Hematopoietic multipotent progenitor cell treated with erythropoietin and hydrocortisone succinate and interleukin-3 and kit ligand, for 4 days (in vitro differentiated cells): ENCODE measurements at places on chromosomes 13 and 19.
A peak's percentile ranks its signal among the peaks of the same experiment; 100 is the strongest.

DNA sequence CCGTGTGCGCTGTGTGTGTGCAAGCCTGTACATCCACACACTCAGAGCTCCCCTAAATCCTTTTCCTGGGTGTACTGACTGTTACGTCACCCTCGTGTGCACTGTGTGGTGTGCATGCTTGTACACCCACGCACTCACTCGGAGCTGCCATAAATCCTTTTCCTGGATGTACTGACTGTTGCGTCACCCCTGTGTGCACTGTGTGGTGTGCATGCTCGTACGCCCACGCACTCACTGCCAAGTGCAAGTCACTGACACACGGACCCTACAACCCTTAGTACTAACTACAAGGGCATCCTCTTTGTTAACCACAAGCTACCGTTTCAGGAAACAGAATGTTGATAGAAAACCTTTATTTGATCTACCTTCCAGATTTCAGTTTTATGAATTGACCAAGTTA lies 983.4 kb downstream of the EFNB2 start:
- DNase-seq: peak; percentile 10

DNA sequence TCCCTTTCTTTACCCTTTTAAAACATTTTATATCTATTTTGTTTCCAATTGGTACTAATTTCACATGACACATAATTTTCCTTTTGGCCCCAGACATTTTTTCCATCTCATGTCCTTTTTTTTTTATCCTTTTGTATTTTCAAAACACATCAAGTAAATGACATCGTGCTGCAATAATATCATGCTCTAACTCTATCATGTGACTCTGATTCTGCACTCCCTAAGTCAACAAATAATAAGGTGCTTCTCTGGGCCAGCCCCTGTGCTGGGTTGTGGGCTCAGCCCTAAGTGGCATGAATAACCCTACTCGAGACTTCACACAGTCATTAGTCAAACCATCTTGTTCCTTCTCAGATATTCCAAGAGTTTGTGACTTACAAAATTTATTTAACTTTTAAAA lies 21.7 kb downstream of the NALCN start:
- DNase-seq: no peak

- DNase-seq: no peak
Observed at GRCh38 chr19:13055213-13056051, 47.2 kb downstream of the LYL1 start.

DNA sequence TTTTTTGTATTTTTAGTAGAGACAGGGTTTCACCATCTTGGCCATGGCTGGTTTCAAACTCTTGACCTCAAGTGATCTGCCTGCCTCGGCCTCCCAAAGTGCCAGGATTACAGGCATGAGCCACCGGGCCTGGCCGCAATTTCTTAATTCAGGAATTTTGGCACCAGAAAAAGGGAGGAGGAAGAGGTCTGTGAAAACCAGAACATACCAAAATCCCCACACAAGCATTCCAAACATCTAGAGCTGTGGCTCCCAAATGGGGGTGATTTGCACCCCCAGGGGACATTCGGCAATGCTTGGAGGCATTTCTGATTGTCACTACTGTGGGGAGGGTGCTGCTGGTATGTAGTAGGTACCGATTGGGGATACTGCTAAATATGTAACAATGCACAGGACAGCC lies 40.2 kb upstream of the ABCC4 start:
- DNase-seq: no peak

- DNase-seq: no peak
Observed at GRCh38 chr19:1505012-1505411, 7.8 kb downstream of the ADAMTSL5 start.

DNA sequence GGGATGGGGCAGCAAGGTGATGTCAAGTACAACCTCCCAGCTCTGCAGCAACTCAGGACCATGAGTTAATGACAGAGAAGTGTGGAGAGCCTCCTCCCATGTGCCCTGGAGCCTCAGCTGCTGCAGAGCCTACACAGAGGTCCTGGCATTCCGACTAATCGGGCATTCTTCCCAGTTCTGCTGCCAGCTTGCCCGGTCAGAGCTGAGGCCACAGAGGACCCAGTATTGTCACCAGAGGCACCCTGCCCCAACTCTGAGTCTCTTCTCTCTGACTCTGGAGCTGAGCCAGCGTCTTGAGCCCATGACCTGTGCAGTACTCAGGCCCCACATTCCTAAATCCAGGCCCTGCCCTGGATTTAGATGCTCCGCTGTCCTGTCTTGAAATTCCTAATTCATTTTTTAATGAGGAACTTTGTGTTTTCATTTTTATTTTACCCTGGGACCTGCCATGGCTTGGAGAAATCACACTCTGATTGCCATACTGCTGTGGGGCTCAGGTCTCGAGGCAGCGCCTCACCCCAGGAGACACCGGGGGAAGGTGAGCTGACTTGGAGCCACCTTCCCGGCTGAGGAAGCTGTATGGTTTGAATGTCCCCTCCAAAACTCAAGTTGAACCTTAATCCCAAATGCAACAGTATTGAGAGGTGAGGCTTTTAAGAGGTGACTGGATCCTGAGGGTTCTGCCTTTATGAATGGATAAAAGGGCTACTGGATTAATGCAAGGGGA lies 144.9 kb upstream of the ZNF507 start:
- no peak for DNase-seq

GRCh38 chr13:48188131-48188530 lies 44.9 kb upstream of the ITM2B start:
- DNase-seq: no peak
